Activated B cell treated with CpG ODN at 0.5 μM for 24 hours (primary cell): ENCODE measurements at places on chromosomes 7 and 10.

DNA sequence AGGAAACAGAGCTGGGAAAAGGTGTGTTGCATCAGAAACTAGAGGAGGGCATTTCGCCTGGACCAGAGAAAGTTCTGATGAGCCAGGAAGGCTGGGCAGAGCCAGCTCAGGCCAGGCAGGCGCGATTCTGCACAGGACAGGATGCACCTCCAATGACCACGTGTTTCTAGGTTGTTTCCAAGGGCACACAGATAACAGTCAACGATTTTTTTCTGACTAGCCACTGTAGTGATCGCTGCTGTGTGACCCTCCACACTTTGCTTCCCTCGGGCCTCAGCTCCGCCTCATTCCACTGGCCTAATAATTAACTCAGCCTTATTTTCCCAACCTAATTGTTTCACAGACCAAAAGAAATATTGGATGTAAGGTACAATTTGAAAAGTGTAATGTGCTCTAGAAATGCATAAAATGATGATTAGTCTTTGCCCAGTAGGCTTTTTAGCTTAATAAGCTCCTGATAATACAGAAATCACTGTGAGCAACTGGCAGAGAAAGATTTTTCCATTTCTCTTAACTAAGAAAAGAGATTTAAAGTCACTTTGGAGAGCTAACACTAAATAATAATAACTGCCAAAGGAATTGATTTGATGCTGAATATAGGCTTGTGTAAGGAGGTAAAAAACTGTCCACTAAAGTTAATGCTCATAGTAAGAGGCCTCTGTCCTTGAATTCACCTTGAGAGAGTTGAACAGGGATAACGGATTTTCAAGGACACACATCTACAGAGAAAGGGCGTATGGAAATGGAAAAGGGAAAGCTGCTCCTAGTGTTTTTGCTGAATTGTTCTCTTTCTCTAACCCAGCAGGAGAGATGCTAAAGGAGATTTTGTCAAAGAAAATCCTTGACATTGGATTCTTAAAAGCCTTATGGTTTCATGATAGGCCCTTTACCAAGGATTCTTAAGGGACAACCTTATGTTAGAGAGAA lies 291.0 kb upstream of the C7orf33 start:
- no peak for DNase-seq

GRCh38 chr7:64839910-64840309 lies 45.7 kb downstream of the ZNF138 start:
- DNase-seq, result no peak

- DNase-seq, result no peak
Measured at GRCh38 chr7:67619175-67619574, 622.5 kb downstream of the TYW1 start.

DNA sequence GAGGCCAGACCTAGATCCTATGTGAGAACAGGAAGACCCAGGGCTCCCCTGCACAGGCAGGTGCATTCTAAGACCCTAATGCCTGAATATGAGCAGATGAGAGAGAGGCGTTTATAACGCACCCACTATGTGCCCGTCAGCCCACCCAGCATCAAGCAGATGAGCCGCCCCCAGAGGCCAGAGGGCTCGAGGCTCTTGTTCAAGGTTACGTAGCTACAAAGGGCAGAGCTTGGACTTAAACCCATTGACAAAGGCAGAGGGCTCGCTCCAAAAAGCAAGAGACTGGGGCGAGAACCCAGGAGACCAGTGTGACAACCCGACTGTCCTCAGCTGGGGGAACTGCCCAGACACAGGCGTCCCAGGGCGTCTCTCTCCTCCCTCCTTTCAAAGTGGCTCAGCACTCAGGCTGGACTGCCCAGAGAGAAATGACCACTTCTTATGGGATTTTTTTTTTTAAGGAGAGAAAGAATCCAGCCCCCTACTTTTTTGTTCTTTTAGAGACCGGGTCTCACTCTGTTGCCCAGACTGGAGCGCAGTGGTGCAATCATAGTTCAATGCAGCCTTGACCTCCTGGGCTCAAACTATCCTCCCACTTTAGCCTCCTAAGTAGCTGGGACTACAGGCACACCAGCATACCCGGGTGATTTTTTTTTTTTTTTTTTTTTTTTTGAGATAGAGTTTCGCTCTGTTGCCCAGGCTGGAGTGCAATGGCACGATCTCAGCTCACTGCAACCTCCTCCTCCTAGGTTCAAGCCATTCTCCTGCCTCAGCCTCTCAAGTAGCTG lies 40.1 kb downstream of the TNRC18 start:
- no peak for DNase-seq

- DNase-seq, result no peak
Measured at GRCh38 chr7:106462365-106462859, 177.6 kb upstream of the NAMPT start.
